ENCODE measurements at places on chromosomes 3 and 15.
A peak's percentile ranks its signal among the peaks of the same experiment; 100 is the strongest.

- DNase-seq = no peak
Observed at GRCh38 chr15:81333363-81333762, 9.4 kb upstream of the STARD5 start.

- no peak for DNase-seq
Observed at GRCh38 chr3:130779486-130779885, 32.9 kb upstream of the PIK3R4 start.

GRCh38 chr15:71341811-71342550 lies 226.7 kb downstream of the THSD4 start:
- DNase-seq = no peak

DNA sequence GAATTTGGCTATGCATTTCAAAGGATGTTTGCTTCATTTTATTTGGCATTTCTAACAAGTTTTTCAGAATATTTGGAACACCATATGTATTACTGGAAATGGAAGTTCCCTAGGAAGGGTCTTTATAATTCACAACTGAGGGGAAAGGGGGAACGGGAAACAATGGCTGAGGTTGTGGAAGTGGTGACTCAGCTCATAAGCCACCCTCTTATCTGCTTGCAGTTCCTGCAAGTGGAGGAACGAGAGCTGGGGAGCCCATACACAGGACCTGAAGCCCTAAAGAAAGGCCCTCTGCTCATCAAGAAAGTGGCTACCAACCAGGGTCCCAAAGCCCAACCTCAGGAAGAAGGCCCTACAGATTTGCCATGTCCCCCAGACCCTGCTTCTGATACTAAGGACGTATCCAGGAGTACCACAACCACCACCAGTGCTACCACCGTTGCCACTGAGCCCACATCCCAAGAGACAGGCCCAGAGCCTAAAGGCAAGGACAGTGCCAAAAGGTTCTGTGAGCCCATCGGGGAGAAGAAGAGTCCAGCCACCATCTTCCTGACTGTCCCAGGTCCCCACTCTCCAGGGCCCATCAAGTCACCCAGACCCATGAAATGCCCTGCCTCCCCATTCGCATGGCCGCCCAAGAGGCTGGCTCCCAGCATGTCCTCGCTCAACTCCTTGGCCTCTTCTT lies 37.9 kb downstream of the ESYT3 start:
- no peak for DNase-seq

DNA sequence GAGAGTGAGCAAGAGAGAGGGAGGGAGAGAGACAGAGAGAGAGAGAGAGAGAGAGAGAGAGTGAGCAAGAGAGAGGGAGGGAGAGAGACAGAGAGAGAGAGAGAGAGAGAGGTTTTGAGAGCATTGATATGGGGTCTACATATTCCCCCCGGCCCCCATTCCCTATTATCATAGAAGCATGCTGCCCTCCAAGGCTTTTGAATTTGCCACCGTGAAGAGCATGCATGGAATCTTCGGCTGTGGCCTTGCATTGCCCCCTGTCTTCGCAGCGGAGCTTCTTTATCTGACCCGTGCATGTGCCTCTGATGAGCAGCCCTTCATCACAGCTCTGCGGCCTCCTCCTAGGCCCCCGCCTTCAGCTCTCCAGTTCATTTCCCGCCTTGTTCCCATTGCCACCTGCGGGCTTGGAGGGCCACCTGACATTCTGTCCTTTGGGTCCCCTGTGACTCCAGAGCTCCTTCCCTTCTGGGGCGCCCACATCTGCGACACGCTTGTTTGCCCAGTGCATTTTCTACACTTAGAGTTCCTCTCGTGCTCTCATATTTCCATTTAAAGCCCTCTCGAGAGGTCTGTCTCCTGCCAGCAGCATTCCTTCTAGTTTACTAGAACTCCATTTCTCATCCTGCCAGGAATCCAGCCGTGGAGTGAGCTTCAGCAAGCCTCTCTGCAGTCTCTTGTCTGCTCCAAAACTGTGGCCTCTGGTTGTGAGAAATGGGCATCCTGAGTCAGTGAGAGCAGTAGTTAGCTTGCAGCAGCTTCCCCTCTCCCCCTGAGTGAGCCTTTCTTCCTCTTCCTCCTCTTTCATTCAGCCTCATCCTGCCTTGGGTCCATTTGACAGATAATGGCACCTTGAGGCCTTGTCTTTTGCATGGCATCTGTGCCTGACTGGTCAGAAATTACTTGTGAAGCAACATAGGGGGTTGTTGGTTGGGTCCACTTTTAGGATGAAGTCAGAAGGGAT lies 25.3 kb downstream of the LPP start:
- no peak for DNase-seq

- no peak for DNase-seq
Observed at GRCh38 chr3:38722781-38723568, 73.5 kb upstream of the SCN5A start.

DNA sequence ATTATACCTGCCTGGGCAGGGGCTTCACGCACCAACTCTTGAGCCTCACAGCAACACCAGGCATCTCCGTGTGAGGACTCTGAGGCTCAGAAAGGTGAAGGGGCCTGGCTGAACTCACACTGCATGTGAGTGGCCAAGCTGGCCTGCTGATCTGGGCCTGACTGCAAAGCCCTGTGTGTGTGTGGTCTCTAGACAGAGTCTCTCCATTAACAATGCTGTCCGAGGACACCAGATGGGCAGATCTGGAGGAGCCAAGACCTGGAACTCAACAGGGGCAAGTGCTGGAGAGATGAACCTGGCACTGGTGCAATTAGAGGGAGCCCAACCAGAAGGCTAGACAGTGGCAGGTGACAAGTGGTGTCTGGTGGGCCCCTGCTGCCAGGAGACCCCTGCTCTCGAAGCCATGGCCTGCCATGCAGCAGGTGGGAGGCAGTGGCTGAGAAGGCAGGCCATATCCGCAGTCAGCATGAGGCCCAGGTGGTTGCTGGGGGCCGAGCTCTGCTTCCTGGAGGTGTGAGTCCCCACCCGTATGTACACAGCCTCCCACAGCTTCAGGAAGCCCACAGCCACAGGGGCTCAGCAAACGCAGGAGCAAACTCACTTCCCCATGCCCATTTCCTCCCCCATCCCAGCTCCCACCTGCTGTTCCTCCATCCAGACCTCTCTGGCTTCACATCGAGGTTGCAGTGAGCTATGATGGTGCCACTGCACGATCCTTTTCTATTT lies 39.0 kb downstream of the CYP11A1 start:
- no peak for DNase-seq

DNA sequence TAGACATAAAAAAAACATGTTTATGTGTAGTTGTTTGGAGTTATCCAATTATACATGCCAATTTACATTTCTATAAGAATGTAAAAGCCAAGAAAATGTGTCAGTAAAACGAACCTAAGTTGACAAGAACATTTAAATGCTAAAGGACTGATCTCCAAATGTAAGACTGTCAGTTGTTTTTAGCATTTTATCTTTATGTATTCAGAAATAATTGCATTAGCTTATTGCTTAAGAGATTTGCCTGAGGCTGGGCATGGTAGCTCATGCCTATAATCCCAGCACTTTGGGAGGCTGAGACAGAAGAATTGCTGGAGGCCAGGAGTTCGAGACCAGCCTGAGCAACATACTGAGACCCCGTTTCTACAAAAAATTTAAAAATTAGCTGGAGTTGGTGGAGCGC lies 26.9 kb downstream of the PXK start:
- DNase-seq = no peak

DNA sequence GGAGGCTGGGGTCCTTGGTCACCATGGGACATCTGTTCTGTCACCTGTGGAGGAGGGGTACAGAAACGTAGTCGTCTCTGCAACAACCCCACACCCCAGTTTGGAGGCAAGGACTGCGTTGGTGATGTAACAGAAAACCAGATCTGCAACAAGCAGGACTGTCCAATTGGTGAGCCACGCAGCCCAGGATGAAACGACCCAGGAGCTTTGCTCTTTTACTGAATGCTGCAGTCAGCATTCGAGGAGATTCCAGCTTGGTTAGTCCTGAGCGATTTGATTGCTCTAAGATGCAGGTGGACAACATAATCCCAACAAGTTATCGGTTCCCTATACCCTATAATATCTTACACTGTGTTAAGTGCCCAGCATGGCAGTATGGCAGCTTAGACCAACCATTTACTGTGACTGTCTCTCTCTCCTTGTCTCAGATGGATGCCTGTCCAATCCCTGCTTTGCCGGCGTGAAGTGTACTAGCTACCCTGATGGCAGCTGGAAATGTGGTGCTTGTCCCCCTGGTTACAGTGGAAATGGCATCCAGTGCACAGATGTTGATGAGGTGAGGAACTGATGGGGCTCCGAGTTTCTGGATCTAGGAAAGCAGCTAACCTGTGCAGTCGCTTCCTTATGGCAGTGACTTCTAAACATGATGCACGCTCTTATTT lies 7.8 kb downstream of the THBS1 start:
- DNase-seq = no peak

DNA sequence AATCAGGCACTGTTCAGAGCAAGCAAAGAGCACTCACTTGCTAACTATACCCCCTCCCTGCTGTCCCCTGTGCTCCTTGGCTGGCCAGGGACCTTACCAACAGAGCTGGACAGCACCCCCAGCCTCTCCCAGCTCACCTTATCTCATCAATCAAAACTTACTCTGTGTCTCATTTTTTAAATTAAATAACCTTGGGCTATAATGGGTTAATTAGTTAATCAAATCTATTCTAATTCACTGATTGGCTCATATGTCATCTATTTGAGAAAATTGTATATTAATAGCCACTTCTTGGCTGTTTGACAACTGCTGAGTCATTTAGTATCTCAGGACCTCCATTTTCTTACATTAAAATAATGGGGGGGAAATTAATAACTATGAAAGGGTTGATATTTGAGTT lies 22.9 kb downstream of the IL5RA start:
- DNase-seq = no peak

DNA sequence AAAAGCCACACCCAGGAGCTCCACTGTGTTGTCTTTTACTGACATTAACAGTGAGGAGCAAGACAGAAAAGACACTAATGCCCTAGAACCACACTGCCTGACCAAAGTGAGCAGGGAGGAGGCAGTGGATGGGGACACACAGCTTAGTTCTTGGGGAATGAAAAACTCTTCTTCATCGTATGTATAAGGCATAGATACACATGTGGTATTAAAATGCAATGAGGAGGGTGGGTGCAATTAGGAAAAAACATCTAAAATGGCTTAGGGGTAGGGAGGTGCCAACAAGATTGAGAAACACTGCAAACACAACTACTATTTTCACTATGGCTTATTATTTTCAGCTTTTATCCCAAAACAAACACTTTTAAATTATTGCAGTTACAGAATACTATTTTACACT lies 15.5 kb downstream of the KLHL25 start:
- no peak for DNase-seq

- no peak for DNase-seq
Observed at GRCh38 chr15:90862964-90863778, 5.2 kb upstream of the FURIN start.

- no peak for DNase-seq
Observed at GRCh38 chr15:51303462-51303980, 34.9 kb downstream of the CYP19A1 start.

DNA sequence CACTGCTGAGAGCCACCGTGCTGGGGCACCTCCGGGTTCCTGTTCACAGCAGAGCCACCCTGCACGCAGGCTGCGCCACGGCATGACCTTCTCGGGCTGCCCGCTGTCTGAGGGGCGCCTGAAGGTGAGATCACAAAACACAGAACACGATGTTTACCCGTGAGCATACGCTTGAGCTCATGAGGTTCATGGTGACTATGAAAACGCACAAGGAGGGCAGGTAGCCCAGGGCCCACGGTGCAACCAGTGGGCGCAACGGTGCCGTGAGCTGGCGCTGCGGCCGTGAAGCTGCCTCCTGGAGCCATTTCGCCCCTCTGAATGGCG lies 36.1 kb downstream of the KLHL25 start:
- DNase-seq = no peak

- peak; percentile 42 for DNase-seq
Observed at GRCh38 chr3:33131331-33132018, 17.7 kb downstream of the CRTAP start.

DNA sequence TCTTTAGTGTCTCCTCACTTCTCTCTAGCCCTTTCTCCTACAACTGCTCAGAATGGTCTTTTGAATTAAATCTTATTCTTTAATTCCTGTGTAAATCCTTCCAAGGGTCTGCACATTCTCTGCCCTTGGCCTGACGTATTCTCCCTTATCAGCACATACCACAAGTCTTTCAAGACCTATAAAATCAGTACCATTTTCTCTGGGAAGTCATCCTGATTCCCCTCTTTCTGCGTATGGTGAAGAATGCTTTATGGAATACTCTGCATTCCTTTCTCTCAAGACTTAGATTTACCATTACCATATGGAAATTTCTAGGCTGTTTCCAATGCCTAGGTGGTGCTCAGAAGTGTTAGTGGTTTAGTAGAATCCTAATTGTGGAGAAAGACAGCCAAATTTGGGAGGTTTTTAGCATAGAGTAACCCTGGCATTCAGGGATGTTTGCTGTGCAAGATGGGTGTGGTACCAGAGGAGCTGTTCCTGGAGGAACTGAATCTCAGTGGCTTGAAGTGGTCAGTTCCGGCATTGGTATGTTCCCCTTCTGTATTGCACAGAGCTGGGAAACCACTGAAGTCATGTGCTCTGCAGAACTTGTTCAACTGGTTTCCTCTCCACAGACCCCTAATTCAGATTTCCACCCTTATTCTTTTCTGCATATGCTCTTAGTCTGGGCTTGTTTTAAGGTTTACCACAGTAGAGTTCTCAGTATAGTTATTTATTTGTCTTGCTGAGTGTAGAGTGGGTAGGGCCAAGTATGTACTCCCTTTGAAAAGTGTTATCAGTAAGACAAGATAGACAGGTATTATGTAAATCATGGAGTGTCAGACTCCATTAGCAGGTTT lies 24.5 kb downstream of the IQGAP1 start:
- DNase-seq = peak; percentile 13

DNA sequence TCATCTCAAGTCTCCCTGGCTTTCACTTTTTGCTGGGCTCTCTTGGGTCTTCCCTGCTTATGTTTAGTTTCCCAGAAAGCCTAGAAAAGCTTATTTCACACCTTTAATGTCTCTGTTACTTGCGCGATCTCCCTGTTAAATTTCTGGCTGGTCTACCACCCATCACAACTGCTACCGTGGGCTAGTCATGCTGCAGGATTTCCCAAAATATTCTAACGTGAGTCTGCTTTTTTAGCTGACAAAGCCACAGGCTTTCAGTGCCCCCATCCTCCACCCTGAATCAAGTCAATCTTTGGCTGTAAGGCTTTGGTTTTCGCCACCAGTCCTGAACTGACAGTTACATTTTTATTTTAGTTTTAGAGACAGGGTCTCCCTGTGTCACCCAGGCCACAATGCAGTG lies 74.1 kb downstream of the SUMF1 start:
- no peak for DNase-seq

- no peak for DNase-seq
Observed at GRCh38 chr3:127761441-127761801, 60.9 kb downstream of the MGLL start.

- DNase-seq = no peak
Observed at GRCh38 chr3:62923066-62923465, 47.9 kb upstream of the CADPS start.

DNA sequence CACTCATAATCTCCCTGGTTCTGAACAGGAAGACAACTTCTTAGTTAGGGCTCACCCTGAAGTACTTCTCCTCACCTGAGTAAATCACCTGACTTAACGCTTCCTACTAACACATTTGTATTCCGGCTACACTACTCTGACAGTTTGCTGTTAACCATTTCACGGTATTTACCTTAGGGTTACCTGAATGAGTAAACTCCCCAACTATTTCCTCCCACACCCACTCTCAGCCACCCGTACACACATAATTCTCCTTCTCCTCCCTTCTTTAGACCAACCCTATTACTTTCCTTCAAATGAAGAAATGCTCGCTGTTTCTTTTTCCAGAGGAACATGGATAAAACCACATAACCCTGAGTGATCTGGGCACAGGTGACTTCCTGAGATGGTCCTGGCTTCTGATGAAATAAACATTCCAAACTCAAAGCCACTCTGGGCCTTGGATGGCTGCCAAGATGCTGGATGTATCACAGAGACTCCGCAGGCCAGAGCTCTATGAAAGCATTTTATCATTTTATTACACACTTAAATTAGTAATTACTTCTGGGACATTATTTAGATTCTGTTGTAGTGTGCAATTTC lies 183.6 kb upstream of the ATP11B start:
- no peak for DNase-seq
